ENCODE measurements at places on chromosomes 1 and 21.

DNA sequence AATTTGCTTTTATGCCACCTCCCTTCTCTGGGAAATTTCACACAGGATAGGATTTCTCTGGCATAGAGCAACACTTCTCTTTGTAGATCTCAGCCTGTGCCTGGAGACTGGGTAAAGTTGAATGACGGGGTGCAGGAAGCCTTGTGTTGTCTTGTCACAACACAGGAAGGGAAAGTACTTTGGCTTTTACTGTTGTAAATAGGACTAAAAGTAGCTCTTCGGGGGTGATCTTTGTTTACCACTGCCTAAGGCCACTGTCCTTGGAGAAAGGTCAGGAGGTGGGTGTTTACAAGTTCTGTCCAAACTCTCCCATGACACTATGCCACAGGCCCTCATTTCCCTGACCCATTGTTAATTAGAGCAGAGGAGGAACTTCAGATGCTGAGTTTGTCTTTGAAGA lies 139.7 kb downstream of the FGGY start:
- no peak for DNase-seq

DNA sequence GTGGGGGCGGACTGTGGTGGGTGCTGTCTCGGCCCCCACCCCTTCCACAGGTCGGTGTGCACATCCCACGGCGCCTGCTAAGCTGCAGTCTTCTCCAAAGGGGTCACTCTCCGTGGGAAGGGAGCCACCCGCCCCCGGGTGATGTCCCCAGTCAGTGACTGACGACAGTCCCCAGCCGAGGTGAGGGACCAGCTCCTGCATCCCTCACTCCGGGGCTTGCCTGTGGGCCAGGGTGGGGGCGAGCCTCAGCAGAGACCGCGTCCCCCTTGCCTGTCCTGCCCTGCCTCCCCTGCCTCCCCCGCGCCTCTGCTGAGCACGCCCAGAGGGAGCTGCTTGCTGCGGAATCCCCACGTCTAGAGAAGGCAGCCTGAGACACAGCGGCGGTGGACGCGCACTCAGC lies 35.9 kb upstream of the PDE9A start:
- DNase-seq, result no peak

- no peak for DNase-seq
These were observed 195.6 kb upstream of the CAMK1G start for GRCh38 chr1:209387969-209388329.

DNA sequence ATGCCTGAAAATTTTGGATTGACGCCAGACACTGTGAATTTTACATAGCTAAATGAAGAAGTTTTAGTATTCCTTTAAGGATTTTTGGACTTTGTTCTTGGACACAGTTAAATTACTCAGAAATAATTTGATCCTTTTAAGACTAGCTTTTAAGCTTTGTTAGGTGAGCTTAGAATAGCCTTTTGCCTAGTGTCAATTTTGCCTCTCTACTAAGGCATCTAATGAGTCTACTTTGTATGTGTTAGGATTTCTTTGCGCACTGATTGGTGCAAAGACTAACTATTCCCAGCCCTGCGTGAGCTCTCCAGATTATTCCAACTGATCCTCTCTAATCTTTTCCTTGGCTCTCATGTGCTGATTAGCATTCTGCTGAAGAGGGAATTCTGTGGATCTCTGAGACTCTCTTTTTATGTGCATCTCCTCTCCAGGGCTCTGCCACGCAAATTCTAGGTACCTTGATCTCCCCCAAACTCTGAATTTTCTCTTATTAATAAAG lies 128.1 kb upstream of the BCL9 start:
- DNase-seq, result no peak

DNA sequence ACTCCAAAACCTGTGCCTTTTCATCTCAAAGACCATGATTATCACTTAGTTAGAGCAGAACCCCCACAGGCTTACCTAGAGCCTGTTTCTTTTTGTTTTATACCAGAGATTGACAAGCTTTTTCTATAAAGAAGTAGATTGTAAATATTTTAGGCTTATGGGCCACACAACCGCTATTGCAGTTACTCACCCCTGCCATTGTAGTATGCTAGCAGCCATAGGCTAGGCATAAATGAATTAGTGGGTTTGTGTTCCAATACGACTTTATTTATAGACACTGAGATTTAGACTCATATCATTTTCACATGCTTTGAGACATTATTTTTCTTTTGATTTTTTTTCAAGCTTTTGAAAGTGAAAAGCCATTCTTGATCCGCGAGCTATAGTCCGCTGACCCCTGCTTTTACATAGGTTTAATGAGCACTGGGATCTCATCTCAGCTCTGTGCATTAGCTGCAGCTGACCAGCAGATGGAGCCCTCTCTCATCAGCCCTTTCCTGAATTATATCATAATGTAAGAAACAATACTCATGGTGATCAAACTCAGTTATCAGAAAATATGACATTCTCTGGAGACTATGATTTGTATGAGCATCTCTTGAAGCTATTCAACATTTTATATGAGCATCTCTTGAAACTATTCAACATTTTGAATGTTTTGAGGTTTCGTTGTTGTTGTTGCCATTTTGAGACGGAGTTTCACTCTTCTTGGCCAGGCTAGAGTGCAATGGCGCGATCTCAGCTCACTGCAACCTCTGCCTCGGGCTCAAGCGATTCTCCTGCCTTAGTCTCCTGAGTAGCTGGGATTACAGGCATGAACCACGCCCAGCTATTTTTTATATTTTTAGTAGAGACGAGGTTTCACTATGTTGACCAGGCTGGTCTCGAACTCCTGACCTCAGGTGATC lies 111.9 kb upstream of the L1TD1 start:
- DNase-seq, result no peak

DNA sequence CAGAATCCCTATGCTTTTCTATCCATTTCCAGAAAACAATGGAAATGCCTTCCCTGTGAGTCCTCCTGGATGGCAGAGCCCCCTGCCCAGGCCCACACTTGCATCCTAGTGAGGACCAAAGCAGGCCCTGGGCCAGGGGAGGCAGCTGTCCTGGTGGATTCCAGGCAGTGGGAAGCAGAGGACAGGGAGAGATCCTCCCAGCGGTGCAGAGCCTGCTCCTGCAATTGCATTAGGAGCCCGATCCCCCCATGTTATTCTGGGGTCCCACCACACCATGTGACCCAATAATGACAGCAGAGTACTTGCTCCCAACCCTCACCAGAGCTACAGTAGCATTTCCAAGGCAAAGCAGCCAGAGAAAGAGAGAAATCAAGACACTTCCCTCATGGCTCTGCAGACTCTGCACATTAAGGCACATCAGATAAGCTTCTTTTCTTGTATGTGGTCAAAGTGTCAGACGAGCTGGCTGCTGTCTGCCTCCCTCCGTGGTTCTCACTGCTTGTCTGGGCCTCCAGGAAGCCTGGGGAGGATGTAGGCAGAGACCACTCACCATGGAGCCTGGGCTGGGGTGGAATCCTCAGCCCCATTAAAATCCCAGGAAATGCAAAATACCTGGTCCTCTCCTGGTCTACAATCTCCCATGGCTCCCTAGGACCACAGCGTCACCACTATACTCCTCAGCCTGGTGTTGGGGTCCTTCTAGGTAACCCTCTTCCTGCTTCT lies 54.9 kb upstream of the RUNX3 start:
- no peak for DNase-seq

DNA sequence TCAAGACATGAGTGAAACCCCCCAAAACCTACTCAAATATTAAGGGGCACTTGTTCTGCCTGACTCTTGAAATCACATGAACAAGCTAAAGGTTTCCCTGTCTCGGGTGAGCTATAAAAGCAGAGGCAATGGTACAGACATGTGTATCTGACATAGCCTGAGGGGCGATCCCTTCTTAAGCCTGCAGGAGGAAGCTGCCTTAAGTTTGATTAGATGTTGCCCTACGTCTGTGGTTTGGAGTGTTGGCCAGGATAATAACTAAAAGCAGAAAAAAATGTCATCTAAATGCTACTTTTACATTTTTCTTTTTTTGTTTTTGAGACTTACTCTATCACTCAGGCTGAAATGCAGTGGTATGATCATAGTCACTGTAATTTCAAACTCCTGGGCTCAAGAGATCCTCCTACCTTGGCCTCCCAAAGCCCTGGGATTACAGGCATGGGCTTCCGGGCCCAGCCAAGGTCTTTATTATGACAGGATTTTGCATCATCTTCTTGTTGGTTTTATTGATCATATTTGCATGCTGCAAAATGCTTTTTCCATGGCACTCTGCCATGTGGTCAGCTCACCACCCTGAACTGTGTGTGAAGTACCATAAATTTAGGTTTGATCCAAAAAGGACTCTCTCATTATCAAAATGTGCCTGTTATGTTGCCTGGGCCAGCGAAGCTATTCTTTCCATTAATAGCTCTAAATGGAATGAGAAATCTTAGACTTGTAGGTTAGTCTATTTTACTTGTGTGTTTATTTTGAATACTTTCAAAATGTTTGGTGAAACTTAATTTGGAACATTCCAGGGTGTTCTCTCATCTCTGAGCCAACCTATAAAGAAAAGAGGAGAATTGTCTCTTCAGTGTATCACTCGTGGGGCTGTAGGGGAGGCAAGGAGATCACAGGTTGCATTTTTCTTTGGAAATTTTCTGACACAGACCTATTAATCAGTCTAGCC lies 15.0 kb upstream of the HMGN1 start:
- no peak for DNase-seq

DNA sequence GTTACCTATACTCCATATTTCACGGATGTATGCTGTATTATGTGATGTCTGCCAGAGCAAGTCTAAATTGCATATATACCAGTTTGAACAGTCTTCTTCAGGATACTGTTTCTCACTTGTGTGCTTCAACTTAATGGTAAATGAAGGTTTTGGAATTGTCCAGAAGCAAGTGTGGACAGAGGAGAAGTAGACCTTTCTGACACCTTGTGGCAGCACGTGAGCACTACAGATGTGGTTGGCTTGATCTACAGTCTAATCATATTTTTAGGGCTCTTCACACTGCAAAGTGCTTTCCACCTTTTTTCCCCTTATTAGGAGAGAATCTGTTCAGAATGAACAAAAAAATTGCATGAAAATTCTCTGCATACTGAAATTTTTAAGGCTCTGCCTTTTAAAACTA lies 10.9 kb downstream of the MORC3 start:
- DNase-seq, result no peak

DNA sequence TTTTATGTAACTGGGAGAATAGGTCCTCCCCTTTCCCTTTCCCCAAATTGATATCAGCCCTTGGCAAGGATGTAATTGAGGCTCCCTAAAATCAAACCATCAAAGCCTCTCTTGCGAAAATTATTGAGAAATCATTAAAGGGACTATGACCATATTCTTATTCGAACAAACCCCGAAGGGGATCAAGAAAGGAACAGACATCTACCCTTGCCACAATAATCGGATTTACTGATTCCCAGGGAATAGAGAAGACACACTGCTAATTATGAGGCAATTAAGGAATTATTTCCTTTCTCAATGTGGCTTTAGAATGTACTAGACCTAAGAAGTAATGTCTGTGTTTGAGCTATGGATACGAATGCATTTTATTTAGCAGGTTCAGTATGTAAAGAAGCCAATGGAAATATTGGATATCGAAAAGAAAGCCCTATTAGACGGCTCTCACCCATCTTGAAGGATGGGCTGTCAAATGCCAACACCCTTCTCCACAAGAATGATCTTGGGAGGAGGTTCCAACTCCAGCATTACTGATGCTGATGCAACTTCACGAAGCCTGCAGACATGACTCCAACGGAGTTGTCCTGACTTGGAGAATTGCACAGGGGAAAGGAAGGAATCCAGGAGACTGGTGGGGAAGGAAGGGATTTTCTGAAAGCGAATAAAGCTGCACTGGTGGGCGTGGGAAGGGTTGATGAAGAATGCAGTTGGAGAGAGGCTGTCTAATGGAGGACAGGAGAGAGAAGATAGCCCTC lies 11.6 kb upstream of the PTPRF start:
- DNase-seq, result no peak

DNA sequence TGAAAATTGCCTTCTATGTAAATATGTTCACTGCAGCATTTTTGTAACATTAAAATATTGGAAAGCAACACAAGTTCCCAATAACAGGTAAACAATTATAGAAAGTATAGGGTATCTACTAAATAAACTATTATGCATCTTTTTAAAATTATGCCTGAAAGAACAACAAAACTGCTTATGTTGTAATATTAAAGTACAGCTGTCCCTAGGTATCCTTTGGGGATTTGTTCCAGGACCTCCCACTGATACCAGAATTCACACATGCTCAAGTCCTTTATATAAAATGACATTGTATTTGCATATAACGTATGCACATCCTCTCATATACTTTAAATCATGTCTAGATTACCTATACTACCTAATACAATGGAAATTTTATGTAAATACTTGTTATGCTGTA lies 121.8 kb upstream of the TNFSF4 start:
- no peak for DNase-seq

DNA sequence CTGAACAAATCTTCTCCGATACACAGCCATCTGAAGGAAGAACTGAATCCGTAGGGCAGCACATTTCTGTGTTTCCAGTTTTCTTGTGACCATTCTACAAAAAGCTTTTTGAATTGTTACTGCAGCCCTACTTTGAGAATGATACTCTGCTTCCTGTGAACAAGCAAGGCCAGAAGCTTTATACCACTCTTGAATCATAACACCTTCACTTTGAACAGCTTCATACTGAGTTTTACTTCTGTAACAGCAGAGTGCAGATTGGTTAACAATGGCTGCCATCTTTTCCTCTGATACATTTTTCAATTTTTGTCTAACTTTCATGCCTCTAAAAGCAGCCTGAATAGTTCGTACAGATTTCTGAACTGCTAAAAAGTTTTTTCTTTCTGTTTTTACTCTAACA lies 33.6 kb upstream of the F13B start:
- no peak for DNase-seq

- DNase-seq, result no peak
These were observed 6.3 kb upstream of the POU3F1 start for GRCh38 chr1:38052750-38053415.

GRCh38 chr1:225451340-225451739 lies 23.5 kb upstream of the LBR start:
- no peak for DNase-seq

DNA sequence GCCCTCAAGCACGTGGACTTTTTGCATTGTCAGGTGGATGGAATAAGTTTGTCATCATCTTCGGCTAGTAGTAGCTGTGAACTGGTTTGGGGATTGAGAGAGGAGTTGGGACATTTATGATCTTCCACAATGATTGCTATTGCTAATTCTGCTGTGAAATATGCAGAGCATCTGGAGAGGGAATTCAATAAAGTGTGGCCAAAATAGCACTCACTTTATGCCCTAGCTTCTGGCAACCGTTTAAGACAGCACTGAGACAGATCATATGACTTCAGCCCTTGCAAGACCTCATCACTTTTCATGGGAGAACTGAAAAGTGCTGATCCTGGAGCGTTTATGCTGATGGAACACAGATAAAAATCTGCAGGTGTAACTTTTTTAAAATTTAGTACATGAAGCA lies 360.8 kb downstream of the GPATCH2 start:
- DNase-seq, result no peak

GRCh38 chr1:104919188-104919587 lies 1169.5 kb downstream of the AMY1C start:
- no peak for DNase-seq

DNA sequence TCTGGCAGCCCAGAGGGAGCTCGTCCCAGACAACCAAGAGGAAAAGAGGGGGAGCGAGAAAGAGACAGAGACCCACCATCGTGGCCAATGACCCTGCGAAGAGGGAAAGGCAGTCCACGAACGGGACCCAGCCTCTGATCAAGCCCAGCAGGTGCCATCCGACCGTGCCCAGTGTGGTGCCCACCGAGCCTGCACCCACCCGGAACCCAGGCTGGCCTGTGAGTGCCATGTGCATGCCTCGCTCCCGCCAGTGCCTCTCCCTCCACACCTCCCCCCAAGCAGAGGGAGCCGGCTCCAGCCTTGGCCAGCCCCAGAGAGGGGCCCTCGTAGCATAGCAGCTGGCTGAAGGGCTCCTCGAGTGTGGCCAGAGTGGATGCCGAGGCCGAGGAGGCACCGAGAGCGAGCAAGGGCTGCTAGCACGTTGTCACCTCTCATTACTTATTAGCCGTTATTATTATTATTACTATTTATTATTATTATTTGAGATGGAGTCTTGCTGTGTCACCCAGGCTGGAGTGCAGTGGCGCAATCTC lies 130.7 kb upstream of the CHRM3 start:
- no peak for DNase-seq

Data from GOT3 (cell line).